ENCODE measurements at places on chromosomes 2 and 18. TPM values are rescaled to one million over a fixed set of nuclear protein-coding genes. Genes with fewer than 3 reads are reported as not detected.

GRCh38 chr2:29011418-29012060 lies 30.4 kb downstream of the TOGARAM2 start:
- DNase-seq = peak; percentile 21

- DNase-seq = no peak
Observed at GRCh38 chr2:41038408-41038807, 586.5 kb upstream of the SLC8A1 start.

- no peak for DNase-seq
Observed at GRCh38 chr2:172437419-172438341, 10.3 kb downstream of the ITGA6 start.

DNA sequence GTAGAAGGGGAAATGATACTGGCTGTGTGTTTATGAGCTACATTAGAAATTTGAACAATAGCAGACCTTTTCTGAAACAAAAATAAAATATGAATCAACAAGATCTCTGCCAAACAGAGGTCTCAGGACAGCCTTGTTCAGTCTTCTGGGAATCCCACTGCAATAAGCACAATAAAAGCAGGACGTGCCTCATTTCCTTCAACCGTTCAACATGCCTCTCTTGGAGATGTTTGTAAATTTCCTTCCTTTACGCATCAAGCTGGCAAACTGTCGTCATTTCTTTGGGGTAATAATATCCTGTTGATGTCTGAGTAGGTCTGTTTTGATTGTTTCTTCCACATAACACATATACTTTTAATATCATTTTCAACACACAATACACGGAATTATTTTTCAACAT lies 77.2 kb downstream of the TCF4 start:
- DNase-seq = peak; percentile 45

DNA sequence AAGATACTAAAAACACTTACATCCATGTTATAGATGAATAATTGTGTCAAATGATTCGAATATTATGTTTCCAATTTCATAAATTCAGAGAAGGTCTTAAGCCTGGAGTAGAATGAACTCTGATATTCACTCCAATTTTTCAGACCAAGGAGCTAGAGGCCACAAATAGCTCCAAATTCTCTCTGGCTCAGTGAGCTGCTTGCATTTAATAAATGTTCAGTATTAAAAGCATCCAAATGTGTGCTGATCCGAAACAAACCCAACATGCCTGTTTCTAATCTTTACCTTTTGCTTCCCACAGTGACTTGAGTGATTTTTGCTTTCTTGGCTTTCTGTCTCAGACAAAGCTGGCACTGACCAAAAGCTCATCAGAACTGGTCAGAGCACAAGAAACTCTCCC lies 291.4 kb downstream of the CCDC85A start:
- no peak for DNase-seq

DNA sequence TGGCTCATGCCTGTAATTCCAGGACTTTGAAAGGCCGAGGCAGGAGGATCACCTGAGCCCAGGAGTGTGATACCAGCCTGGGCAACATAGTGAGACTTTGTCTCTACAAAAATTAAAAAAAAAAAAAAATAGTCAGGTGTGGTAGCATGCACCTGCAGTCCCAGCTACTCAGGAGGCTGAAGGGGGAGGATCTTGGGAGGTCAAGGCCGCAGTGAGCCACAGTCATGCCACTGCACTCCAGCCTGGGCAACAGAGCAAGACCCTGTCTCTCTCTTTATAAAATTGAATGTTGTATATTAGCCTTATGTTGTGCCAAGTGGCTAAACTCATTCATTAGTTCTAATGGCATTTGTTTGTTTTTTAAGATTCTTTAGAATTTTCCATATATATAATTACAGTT lies 207.7 kb upstream of the COPS8 start:
- no peak for DNase-seq

DNA sequence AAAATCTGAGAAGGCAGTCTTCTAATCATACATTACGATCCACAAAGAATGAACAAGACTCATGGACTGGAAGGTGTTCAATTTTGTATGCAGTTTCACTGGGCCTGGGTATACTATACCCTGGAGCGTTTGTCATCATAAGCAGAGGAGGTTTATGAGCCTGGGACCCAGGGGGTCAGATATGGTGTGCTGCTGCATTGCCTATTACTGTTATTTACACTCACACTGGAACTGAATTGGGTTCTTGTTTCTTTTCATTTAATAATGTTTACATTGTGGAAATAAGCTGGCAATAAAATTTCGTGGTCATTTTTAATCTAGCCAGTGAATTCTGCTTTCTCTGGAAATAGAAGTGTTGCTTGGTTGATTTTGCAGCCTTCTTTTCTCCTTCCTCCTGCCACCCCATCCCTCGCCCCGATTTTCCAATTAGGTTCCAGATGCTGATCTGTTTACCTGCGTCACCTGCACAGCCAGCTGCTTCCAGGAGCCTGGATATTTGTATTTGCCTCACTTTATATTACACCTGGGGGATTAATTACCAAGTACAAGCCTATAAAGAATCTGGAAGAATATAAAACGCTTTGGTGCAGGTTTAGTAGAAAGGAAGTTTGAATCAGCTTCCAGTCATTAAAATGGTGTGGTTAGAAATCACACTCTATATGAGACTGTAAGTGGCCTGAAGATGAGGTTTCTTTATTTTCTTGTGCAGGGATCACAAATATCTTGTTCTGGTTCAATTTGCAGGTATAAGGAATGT lies 234.4 kb downstream of the SOCS6 start:
- DNase-seq = no peak

DNA sequence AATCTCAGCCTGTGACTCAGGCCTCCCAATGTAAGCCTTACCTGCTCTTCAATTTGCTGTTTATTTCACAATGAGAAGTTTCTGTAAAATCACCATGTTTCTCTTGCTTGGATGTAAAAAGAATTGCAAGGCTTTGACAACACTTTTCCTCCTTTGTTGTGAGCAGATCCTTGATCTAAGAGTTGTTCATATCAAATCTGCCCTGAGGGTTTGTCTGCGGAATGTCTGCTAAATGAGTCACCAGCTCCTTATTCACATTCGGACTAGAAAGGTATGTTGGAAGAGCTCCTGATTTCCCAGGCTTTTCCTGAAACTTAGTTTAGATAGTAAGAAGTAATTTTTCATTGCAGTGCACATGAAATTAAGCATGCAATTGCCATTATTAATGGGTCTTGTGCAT lies 268.2 kb upstream of the TCF4 start:
- DNase-seq = no peak

DNA sequence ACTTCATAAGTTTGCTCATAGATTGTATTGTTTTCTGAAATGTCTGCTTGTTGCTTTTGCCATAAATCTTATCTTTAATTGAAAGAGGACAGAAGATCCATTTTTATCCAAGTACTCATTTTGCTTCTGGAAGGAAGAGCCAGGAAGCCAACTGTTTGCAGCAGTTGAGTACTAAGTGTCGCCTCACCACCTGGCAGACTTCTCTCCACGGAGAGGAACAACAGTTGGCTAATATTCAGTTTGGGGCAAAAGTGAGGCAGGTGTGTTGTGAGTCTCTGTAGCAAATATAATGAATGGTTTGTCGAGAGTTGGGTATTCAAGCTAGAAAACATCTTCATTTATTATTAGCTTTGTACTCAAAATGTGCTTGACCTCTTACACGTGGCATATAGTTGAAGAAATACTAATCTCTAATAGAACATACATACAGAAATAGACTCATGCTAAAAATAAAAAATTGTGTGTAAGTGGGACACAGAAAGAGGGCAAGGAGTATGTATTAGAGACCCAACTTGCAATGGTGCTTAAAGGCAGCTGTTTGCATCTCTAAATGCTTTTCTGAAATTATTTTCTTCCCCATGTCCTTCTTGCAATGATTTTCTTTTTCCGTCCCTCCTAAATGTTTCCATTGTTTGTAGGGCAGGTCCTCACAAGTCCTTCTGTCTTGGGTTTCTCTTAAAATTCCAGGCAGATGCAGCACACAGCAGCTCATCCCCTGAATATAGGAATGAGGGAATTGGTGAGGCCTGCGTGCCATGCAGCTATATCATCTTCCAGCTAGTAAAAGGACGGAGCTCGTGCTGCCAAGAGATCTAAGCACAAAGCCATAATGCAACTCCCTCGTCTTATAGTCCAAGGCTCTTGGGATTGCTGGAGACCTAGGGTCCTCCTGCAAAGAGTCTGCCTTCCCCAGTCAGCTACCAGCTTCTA lies 44.8 kb upstream of the MAP3K20 start:
- DNase-seq = no peak

GRCh38 chr2:135475128-135475527 lies 55.9 kb downstream of the ZRANB3 start:
- DNase-seq = no peak

GRCh38 chr2:229780856-229781773 lies 66.8 kb upstream of the DNER start:
- peak; percentile 37 for DNase-seq

DNA sequence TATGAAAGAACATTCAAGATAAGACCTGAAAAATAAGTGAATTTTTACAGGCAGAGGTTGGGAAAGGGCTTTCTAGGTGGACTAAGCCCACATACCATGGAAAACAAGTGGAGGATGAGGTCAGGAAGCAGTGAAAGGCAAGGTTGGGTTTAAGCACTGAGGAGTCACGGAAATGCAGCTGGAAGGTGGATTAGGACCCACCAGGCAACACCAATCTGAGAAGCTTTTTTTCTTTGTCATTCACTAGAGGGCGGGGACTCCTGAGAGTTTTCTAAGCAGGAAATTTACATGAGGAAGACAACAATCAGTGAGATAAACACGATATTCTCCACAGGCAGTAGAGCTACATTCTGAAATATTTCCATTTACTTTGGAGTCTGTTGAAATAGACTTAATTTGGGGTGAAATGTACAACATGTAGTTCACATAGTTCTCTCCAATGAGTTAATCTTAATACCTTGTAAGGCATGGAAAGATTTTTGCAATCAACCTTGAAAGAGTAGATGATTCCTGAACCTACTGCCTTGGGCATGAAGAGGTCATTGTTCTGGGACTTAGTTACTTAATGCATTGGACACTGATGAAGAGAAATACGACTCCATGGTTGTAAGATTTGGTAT lies 40.7 kb downstream of the VIT start:
- no peak for DNase-seq

DNA sequence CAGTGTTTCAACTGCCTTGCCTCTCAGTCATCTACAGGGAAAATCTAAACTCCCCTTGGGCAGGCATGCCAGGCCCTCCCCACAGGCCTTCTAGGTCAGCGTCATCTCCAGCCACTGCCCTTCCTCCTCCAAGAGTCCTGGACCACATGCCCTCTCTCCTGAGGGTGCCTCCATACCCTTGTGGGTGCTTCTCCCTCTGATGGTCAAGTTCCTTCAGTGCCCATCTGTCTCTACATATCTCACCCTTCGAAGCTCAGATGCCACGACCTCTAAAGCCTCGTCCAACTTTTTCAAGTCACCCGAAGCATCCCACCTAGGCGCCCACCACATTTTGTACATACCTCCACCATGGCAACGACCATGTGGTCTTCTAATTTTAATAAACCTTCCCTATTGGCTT lies 22.6 kb upstream of the TMEM247 start:
- no peak for DNase-seq

DNA sequence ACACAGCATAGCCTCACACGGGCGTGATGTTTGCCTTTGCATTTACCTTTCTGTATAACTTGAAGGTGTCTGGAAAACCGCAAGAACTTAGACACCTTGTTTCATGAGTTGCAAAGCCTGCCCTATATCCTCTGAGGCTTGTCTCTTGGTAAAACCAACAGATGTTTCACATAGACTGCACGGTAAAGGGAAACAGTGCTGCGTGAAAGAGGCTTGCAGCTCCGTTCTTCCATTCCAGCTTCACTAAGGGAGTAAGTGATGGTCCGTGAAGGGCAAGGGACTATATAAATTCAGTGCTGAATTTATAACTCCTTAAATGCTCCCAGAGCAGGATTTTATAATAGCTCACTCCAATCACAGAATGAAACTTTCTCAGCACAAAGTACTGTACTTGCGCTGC lies 360.5 kb downstream of the SOX11 start:
- DNase-seq = no peak

GRCh38 chr18:47689371-47689770 lies 241.1 kb downstream of the SMAD2 start:
- no peak for DNase-seq

DNA sequence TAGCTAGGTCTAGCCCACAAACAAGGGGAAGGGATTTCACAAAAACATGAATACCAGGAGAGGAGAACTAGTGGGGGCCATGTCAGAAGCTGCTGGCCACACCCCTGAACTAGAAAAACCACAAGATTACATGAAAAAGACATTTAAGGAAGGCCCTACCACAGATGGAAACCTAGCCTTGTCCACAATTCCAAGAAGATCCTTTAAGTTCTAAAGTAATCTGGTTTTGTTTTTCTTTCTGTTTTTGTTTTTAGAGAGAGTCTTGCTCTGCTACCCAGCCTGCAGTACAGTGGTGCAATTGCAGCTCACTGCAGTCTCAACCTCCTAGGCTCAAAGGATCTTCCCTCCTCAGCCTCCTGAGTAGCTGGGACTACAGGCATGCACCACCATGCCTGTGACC lies 34.2 kb upstream of the CAB39 start:
- no peak for DNase-seq

- no peak for DNase-seq
Observed at GRCh38 chr2:75560022-75560767, 544 bp downstream of the EVA1A start.

DNA sequence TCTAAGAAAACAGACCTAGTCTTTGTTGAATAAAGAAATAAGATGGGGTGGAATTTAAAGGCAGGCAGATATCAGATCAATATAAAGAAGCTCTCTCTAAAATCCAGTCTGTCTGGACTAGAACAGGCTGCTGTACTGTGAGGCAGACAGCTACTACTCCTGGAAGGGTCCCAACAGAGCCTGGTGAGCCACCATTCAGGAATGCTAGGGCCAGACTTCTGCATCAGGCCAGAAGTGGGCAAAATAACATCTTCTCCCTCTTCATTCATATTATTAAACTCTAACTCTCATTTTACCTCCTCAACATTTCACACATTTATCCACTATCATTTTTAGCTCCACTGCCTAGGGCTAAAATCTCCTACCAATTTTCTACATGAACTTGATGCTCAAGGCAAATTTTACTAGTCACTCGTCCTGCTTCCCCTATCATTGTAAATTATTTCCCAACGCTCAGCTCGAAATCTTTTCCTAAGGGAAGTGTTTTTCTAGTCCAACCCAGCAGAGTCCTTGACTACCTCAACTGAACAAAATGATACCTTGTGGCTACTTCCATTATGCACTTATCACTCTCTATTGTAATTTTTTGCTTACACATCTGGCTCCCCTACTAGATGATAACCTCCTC lies 45.2 kb upstream of the GLS start:
- DNase-seq = no peak

DNA sequence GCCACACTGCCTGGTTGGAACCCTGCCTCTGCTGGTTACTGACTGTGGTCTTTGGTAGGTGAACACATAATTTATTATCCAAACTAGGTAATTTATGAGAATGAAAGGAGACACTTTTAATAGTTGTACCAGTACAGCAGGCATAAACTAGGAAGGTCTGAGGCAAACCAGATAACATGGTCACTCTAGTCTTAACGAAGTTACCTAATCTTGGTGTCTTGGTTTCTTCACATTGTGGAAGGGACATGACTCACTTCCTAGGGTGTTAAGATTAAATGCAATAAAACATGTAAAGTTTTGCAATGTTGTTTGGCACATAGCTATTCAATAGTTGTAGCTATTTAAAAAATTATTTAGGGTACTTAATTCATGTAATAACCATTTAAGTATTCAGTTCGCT lies 23.3 kb downstream of the SPTBN1 start:
- DNase-seq = no peak

GRCh38 chr2:64260093-64260803 lies 116.0 kb upstream of the PELI1 start:
- DNase-seq = no peak

Gene CROCC2
- polyA plus RNA-seq = 0.10 TPM

Gene ANKRD62
- polyA plus RNA-seq = 0.10 TPM

Gene CIDEA
- not detected for polyA plus RNA-seq

Gene ERBB4
- polyA plus RNA-seq = 58.8 TPM

Gene KCNG2
- polyA plus RNA-seq = 0.13 TPM

Gene BUB1
- 34.9 TPM for polyA plus RNA-seq
